CD4-positive, alpha-beta T cell (primary cell): ENCODE measurements at places on chromosomes 13 and 19.
A peak's percentile ranks its signal among the peaks of the same experiment; 100 is the strongest.

- DNase-seq: no peak
These were observed 19.0 kb upstream of the S1PR4 start for GRCh38 chr19:3159565-3159964.

GRCh38 chr13:97212601-97213040 is 9.5 kb upstream of the MBNL2 start:
- no peak for DNase-seq

- peak; percentile 32 for DNase-seq
These were observed 224.8 kb downstream of the NHLRC3 start for GRCh38 chr13:39263033-39263432.

- peak; percentile 61 for DNase-seq
These were observed 572 bp upstream of the FKBP8 start for GRCh38 chr19:18543814-18544475.

DNA sequence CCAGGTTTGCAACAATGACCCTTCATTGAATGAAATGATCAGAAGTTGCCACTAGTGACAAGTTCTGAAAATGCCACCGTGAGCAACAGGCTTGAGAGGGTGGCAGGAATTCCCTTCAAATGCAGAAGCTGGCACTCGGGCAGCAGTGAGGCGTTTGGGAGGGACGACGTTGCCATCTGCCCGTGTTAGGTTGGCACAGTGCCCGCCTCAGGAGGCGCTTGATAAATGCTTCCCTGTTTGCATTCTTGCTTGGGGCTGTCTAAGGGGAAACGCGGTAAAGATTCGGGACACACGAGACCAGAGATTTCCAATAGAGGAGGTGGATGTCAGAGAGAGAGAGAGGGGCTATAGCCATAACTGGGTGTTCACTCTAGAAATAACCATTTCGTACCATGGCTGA is 101.9 kb downstream of the TEX29 start:
- DNase-seq: no peak

- DNase-seq: no peak
These were observed 111.7 kb downstream of the ZNF100 start for GRCh38 chr19:21655540-21656126.

GRCh38 chr13:63124863-63125262 is 1709.2 kb upstream of the PCDH20 start:
- DNase-seq: no peak

GRCh38 chr19:3346677-3347353 is 19.6 kb upstream of the NFIC start:
- no peak for DNase-seq

- DNase-seq: no peak
These were observed 2.1 kb upstream of the PLVAP start for GRCh38 chr19:17379221-17379631.

GRCh38 chr13:101875717-101876393 is 423.4 kb downstream of the ITGBL1 start:
- no peak for DNase-seq

DNA sequence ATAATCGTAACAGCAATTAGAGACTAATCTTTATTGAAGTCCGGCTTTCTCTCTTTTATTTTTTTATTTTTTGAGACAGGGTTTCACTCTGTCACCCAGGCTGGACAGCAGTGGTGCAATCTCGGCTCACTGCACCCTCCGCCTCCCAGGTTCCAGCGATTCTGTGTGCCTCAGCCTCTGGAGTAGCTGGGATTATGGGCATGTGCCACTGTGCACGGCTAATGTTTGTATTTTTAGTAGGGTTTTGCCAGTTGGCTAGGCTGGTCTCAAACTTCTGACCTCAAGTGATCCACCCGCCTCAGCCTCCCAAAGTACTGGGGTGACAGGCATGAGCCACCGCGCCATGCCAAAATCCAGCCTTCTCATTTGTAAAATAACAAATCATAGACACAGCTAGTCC is 3.7 kb downstream of the APOC2 start:
- DNase-seq: no peak

DNA sequence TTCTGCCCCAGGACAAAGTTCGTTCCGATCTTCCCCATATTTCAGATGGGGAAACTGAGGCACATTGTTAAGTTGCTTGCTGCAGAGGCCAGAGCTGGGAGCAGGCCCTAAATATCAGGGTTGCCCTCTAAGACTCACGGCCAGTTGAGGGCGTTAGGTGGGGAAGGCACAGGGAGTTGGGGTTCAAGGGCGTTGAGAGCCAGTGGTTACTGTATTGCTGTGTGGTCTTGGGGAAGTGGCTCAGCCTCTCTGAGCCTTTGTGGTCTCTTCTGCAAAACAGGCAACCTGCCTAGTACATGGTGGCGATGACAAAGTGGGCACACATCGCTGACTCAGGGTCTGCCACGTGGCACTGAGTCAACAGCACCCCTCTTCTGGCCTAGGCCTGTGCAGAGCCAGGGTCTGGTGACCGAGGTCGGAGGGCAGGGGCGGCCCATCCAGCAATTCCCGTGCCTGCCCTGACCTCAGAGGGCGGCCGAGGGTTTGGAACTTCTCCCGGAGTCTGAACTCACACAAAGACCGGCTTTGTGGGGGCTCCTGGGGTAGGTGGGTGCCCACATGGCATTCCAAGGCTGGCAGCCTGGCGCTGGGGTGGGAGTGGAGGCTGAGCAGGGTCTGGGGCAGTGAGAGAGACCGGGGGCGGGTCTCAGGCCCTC is 10.2 kb downstream of the TNFAIP8L1 start:
- DNase-seq: no peak

GRCh38 chr19:16611121-16611520 is 16.9 kb downstream of the MED26 start:
- DNase-seq: no peak

DNA sequence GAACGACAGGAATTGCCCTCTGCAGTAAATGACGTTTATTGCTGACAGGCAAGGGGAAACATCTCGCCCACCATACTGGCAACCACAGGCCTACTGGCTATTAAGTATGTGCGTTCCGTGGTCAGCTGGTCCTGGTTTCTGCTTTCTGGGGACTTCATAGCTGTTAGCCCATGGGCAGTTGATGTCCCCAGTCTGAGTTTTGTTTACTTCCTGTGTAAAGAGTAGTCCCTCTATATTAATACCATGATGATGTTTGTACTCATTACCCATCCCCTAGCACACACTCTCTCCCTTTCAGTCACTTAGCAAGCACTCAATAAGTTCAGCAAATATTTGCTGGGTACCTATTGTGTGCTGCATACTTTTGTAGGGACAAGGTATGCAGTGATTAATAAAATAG is 6.5 kb upstream of the MIA start:
- DNase-seq: no peak

DNA sequence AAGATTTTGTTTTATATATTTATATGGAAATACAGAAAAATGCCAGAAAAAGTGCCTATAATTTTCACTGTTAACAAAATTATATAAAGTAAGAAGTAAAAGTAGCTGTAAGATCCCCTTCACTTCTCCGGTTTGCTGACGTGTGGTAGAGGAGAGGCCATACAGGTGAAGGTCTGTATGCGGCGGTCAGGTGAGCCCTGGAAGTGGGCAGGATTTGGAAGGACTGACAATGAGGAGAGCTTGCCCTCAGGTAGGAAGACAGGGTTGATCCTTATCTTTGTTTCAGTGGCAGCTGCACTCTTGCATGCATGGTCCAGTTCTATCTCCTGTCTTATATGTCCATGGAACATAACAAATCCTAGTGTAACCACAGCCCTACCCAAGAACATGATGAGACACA is 16.9 kb upstream of the TFDP1 start:
- DNase-seq: no peak

- no peak for DNase-seq
These were observed 52.9 kb downstream of the MBNL2 start for GRCh38 chr13:97274829-97275649.

DNA sequence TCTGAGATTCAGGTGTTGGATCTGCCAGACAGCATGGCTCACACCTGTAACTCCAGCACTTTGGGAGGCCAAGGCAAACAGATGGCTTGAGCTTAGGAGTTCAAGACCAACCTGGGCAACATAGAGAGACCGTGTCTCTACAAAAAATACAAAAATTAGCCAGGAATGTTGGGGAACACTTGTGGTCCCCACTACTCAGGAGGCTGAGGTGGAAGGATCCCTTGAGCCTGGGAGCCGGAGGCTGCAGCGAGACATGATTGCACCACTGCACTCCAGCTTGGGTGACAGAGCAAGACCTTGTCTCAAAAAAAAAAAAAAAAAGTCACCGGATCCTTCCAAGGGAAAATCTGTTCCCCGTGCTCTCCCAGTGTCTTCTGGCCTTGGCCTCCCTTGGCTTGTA is 109.2 kb downstream of the IRS2 start:
- DNase-seq: no peak

- DNase-seq: peak; percentile 62
These were observed 1.7 kb downstream of the MPV17L2 start for GRCh38 chr19:18194554-18195238.

GRCh38 chr13:69556540-69557196 is 551.0 kb upstream of the ATXN8OS start:
- no peak for DNase-seq

DNA sequence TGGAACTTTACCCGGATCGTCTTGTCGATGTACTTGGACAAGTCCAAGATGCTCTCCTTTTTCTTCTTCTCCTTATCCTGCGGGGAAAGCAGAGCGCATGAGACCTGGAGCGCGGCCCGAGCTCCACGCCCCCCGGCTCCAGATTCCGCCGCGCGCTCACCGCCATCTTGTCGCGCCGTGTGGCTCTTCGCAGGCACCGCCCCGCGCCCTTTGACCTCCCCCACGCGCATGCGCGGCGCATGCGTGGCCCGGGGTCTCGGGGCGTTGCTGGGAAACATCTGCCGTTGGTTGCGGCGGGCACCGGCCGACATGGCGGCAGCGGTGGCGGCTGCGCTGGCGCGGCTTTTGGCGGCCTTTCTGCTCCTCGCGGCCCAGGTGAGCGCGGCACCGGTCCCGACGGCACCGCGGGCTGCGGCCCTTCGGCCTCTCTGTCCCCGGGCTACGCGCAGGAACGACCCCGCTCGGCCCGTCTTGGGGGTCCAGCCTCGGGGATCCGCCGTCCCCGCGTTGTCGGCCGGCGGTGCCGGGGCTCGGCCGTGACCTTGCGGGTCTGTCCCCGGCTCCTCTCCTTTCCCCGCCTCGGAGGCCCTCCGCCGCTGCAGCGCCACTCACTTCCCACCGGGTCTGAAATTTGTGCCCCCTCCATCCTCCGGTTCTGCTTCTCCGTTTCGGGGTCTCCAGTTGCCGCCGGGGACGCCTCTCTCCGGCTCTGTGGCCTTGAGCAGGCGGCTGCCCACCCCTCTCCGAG is at the start of the genes LSM7 and SPPL2B:
LSM7 (minus strand) TSS at position 186 of the 748 bp plus-strand sequence; CDS start at position 166, 20 bp downstream.
SPPL2B (plus strand) TSS at position 284 of the 748 bp plus-strand sequence; CDS start at position 310, 26 bp downstream.
- DNase-seq: peak; percentile 94

- DNase-seq: peak; percentile 92
These were observed 4.2 kb downstream of the LTBP4 start for GRCh38 chr19:40605216-40605971.

DNA sequence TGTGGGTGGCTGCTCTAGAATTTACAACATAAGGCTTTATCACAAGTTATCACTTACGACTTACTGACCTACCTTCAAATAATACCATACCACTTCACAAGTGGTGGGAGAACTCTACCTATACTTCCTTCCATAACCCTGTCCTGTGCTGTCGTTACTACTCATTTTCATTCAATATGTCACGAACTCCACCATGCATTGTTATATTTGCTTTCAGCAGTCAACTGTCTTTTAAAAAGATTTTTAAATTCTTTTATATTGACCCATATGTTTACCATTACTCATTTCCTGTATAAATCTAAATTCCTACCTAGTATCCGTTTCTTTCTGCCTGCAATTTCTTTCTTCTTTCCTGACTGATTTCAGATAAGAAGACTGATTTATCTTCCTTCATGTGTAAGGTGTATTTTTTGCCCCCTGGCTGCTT is 200.0 kb downstream of the KLF12 start:
- no peak for DNase-seq

GRCh38 chr13:25687471-25688225 is 315.9 kb downstream of the ATP8A2 start:
- DNase-seq: no peak

DNA sequence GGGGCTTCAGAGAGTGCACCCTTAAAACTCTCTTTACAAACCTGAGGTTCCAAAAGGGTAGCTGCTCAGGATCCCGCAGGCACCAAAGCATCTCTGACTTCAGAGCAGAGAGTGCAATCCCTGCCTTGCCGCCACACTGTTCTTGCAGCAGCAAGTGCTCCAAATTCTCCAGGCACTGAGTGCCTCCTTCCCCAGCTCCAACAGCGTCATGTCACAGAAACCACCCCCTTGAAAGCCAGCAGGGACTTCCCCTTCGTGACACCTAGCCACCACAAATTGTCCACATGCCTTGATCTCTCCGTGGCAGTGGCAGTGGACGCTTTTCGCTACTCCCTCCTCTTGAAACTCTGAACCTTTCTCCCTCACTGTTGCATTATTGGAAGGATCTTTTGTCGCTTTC is 39.9 kb downstream of the MBNL2 start:
- peak; percentile 5 for DNase-seq

DNA sequence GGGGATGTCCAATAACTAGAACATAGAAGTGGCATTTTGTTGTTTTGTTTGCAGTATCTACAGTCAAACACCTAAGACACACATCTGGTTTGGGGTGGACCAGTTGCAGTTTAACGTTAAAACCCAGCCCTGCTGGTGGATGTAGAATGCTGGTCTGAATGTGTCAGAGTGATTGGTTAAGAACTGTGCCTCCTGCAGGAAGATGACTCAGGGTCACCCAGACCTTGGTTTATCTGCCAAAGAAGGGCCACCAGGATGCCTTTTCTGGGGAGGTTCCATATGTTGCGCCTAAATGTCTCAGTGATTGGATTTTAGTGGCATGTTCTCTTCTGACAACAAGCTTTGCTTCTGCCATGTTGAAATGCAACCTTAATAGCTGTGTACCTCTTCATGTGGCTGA is 23.1 kb downstream of the ZNF536 start:
- DNase-seq: no peak

DNA sequence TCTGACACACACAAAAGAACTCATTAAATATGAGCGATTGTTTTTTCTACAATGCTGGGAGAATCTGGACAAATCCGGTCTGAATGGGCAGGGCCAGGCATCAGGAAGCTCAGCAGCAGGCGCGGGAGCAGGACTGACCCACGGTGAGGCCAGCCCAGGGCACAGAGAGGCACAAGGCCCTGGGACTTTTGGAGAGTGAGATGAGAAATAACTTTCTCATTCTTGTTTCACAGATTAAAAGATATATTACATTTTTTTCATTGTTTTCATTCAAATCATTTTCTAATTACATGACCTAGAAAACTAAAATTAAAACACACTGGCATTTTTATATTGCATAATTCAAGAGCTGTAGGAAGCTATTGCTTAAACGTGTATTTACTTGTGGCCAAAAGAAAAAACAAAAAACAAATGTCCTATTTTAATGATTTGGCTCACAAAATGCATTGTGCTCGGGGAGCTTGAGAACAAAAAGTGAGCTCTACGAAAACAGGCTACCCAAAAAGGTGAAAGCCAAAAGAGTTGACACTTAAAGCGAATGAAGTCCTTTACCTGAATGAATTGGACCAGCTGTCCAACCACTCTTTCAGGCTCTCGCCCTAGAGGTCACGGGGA is 133.1 kb downstream of the TNFRSF19 start:
- no peak for DNase-seq
